ENCODE measurements at places on chromosomes 12 and 14.
A peak's percentile ranks its signal among the peaks of the same experiment; 100 is the strongest.

DNA sequence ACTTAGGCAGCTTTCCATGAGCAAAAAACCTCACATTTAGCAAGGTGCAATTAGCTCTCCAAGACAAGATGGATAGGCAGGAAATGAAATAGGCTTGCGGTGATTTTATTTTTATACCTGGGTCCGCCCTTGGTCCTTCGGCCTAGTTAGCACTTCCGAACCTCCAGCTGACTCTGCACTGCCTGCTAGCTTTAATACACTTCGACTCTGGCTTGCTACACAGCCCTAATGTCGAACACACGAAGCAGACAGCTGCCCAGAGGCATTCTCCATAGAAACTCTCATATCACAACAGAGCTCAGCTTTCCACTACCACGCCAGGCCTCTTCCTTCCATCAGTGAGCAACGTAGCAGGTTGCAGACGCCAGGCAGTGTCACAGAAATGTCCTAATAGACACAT, 688.0 kb downstream of the VRK1 start:
- H3K27ac ChIP-seq, result no peak overlapping the region
- no peaks in the 10 kb centered on the region for H3K27me3 ChIP-seq
- H3K4me1 ChIP-seq, result peaks cover 6% of the 10 kb centered on the region
- no peaks in the 10 kb centered on the region for H3K36me3 ChIP-seq

DNA sequence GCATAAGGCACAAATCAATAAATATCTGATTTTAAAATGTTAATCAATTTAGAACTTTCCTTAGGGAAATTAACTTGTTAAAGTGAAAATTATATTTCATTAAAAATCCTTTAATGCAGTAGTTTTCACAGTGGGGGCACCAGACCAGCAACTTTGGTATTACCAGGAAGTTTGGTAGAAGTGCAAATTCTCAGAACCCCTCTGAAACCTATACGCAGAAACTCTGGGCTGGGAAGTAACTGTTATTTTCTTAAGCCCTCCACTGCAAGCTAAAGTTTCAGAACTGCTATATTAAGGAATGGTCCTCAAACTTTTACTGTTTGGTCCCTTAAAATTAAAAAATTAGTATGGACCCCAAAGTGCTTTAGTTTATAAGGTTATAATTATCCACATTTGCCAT, 35.7 kb downstream of the GNPTAB start:
- H3K36me3 ChIP-seq, result peaks cover 41% of the 10 kb centered on the region
- peak; percentile 67 for DNase-seq
- no peaks in the 10 kb centered on the region for H3K27me3 ChIP-seq
- H3K4me1 ChIP-seq, result peaks cover 58% of the 10 kb centered on the region
- H3K27ac ChIP-seq, result peak overlapping the region; percentile 90

- DNase-seq, result no peak
- no peak overlapping the region for H3K27ac ChIP-seq
- no peak overlapping the region for H3K4me3 ChIP-seq
- H3K4me1 ChIP-seq, result no peaks in the 10 kb centered on the region
Observed at GRCh38 chr14:96582995-96583394, 80.8 kb downstream of the PAPOLA start.

DNA sequence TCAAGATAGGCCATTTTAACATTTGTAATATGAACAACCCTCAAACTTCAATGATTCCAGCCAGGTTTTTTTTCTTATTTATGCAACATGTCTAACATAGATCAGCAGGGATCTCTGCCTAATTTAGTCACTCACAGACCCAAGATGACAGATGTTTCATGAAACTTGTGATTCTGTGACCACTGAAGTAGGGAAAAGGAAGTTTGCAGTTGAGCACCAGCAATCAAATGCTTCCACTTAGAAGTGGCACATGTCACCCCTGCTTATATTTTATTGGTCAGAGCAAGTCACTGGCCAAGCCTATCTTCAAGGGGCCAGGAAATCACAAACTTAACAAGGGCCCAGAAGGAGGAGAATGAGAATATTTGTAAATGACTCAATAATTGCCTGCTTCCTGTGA, 150.6 kb downstream of the BCAT1 start:
- DNase-seq, result peak; percentile 34
- peaks cover 10% of the 10 kb centered on the region for H3K36me3 ChIP-seq
- peak overlapping the region; percentile 72 for H3K27ac ChIP-seq
- H3K4me3 ChIP-seq, result no peak overlapping the region

GRCh38 chr12:41552588-41552987, 364.5 kb downstream of the PDZRN4 start:
- H3K4me1 ChIP-seq, result no peaks in the 10 kb centered on the region
- H3K36me3 ChIP-seq, result no peaks in the 10 kb centered on the region
- no peak for DNase-seq
- no peak overlapping the region for H3K27ac ChIP-seq
- no peak overlapping the region for H3K4me3 ChIP-seq

DNA sequence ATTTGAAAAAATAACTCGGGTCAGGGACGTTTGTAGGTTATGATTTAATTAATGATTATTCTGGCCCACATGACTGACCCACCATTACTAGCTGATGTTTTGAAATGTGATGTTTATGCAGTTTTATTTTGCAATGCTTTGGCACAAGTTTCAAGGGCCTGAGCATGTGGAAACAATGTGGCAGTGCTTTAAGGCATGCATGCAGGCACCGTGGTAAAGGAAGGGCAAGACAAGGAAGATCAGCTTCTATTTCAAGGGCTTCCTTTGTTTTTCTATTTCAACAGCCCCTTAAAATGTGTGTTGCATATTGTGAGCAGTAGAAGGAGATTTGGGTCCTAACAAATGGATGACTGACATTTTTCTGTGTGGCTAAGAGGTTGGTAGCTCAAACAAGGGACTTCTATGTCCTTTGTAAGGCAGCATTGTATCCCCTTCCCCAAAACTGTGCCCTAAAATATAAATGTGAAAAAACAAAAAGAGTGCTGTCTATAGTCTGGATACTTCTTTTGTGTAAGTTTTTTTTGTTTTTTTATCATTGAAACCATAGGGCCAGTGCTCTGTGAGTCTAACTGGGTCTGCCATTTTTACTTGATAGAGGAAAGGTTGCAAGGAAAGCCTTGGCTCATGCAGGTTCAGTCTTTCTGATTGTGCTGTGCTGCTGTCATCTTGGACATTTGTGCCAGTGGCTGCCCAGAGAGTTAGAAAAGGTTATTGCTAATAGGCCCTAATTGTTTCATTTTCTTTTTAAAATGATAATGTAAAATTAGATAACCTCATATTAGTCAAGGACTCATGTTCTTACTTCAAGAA, 103.5 kb downstream of the FGD4 start:
- no peaks in the 10 kb centered on the region for H3K4me1 ChIP-seq
- peaks cover 3% of the 10 kb centered on the region for H3K27me3 ChIP-seq
- H3K27ac ChIP-seq, result no peak overlapping the region

GRCh38 chr12:12611512-12612306, at the start of gene CREBL2:
CREBL2 (plus strand) TSS chr12:12611876; CDS start chr12:12612173, 297 bp downstream.
- H3K4me1 ChIP-seq, result peaks cover 28% of the 10 kb centered on the region
- H3K27ac ChIP-seq, result peak within 1 kb of the TSS; percentile 89
- H3K4me3 ChIP-seq, result peak within 1 kb of the TSS; percentile 67
- no peaks in the 10 kb centered on the region for H3K27me3 ChIP-seq

Data from DND-41 (cell line).